AG08395 (cell line): ENCODE measurements at places on chromosomes 11 and 22.

- DNase-seq = no peak
These were observed 118.1 kb downstream of the ETS1 start for GRCh38 chr11:128469220-128469619.

GRCh38 chr11:103234974-103235373, 125.7 kb downstream of the DYNC2H1 start:
- DNase-seq = peak; percentile 13

DNA sequence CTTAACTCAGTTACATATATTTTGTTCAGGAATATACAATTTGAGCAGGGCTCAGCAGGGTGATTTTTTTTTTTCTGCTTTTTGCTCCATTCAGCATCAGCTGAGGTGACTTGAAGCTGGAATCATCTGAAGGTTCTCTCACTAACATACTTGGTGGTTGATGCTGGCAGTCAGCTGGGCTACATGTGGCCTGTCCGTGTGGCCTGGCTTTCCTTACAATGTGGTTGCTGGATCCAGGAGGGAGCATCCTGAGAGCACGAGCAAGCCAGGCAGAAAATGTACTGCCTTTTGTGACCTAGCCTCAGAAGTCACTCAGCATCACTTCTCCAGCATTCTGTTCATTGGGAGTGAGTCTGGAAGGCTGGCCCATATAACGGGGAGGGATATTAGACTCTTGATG, 151.6 kb upstream of the E2F8 start:
- peak; percentile 25 for DNase-seq

DNA sequence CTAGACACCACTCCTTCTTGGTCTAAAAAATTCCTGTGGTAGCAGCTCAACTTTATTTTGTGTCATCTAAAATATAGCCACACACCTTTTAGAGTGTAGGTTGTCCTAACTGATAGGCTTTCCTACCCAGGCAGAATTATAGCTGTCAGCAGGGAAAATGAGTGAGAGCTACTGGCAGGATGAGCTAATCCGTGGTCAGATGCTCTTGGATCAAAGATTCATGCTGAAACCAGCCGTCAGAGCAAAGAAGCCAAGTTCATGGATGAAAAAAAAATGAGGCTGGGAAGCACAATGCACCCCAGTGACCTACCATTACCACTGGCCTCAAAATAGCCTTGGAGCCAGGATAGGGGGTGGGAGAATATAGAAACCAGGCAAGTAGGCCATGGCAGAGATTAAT, 113.1 kb upstream of the BLID start:
- DNase-seq = peak; percentile 65

DNA sequence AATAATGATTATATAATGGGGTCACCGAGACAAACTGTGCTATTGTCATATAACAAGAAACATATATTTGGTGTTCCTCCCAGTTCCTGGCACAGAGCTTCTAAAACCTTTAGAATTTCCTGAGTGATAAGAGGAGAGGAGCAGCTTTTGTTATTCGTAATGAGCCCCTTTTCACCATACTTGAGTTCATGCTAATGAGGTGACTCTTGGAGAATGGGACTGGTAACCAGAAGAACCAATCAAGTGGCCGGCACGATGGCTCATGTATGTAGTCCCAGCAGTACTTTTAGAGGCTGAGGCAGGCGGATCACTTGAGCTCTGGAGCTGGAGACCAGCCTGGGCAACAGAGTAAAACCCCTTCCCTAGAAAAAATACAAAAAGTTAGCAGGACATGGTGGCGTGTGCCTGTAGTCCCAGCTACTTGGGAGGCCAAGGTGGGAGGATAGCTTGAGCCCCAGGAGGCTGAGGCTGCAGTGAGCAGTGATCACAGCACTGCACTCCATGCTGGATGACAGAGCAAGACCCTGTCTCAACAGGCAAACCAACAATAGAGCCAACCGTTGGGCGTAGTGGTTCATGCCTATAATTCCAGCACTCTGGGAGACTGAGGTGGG, 62.7 kb upstream of the FTH1 start:
- DNase-seq = no peak

DNA sequence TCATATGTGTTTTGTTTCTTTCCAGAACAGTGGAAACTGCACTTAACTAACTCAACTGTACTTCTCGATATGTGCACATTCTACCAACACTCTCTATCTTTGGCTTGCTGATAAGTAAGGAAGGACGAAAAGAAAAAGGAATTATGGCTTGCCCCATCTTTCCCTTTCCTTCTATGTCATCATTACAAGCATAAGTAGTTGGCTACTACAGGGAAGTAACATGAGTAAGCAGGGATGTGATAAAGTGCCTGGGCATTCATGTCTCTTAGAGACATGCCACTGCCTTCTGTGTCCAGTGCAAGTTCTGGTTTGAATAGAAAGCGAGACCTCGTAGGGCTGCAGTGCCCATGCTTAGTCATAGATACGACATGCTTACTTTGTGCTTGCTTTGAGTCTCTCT, 342.5 kb downstream of the ETS1 start:
- peak; percentile 13 for DNase-seq

DNA sequence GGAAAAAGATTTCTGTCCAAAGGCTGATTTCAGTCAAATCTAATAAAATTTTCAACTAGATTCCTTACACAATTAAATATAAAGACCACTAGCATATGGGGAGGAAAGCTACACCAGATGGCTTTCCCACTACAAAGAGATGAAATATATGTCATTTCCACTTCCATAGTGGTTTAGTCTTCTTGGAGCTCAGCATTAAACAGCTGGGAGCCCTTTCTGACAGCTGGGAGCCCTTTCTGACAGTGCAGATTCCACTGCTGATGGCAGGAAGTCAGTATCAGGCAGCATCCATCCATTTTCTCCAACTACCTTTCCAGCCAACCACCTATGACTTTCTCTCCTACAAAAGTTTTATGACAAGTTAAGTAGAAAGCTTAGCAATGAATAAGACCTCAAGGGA, 177.9 kb downstream of the RRAS2 start:
- no peak for DNase-seq

DNA sequence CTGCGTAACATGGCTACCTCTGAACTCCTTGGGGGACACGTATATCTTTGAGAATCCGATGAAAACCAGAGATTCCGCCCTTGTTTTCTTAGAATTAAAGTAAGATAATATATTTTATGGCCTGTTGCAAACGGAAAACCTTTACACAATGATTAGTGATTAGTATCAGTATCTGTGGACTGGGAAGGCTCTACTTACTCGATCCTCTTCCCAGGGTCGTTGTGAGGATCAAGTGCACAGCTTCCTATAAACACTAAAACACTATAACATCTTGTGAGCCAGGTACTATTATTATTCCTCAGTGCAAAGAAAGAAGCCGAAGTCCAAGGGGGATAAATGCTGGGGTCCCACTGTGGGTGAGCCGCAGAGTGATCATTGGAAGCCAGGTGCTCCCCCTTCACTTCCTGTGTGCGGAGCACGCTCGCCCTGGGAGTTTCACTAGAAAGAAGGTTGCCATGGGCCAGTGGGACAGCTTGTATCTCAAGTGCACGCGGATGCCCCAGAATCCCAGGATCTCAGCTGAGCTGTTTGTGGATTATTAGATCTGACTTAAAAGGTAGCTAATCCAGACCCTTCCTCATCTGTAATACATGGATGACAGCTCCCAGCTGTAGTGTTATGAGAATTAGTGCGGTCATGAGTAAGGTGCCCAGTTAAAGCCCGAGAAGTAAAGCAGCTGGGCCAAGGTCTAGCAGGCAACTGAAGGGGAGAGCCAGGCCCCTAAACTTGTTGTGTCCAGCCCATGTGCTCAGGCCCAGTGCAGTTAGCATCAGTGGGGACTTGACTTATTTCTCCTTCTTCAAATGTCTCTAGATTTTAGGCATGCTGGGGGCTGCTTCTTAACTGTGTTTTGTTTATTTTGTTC, 839 bp downstream of the CBY1 start:
- peak; percentile 26 for DNase-seq

GRCh38 chr22:42788466-42788865, 67.8 kb upstream of the A4GALT start:
- DNase-seq = no peak

DNA sequence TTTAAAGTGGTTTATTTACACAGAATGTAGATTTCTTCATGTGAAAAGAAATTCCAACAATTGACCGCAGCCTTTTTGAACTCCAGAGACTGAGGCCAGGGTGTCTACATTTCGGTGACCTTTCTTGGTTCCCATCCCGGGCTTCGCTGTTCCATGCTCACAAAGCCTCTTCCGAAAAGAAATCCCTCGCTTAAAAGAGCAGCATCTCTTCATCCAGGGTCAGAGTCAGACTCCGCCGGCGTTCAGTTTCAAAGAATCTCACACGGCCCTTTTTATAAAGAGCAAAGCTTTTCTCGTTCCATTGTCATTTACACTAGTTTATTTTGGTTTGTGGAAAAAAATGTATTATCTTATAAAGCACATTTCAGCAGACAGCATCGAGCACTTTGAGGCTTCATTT, 530.6 kb upstream of the B3GAT1 start:
- no peak for DNase-seq

DNA sequence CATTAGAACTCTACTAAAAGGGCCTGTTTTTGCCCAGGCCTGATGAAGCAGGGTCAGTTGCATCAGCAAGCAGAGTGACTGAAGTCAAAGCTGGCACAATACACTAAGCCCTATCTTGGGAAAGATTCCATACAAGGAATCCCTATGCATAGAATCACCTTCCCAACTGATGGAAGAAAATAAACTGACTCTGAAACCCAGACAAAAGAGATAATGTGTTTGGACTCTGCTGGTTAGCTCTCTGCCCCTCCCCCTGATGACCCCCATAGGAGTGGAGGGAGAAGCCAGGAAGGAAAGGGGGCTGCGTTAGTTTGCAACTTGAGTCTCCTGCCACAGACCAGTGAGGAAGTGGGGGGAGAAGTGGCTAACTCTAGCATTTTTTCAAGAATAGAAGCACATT, 32.9 kb downstream of the GALNT18 start:
- DNase-seq = no peak

DNA sequence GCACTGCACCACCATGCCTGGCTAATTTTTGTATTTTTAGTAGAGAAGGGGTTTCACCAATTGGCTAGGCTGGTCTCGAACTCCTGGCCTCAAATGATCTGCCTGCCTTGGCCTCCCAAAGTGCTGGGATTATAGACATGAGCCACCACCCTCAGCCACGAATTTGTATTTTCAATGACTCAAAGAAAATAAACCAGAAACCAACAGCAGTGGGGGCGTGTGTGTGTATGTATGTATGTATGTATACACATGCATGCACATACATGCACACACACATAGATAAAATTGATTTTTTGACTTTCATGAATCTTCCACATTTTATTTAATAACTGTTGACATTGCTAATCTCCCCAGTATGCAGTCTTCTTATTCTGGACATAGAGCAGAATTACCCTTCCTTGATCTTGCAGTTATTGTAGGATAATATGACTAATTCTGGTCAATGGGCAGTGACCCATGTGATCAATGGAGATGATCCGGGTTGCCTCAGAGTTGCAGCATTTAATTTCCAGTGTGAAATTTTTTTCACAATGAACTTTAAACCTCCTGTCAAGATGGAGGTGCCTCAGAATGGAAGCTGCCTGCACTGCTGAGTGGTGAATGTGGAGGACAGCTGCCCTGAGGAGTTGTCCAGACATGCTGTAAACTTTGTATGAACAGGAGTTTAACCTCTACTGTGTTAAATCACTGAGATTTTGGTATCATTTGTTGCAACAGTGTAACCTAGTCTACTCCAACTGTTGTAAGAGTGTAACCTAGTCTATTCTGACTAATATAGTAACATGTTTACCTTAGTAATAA, 12.8 kb upstream of the PTPN5 start:
- peak; percentile 1 for DNase-seq

- no peak for DNase-seq
These were observed 11.3 kb upstream of the TCF20 start for GRCh38 chr22:42281706-42282251.

- DNase-seq = no peak
These were observed 65.0 kb upstream of the TTC12 start for GRCh38 chr11:113249491-113249763.

DNA sequence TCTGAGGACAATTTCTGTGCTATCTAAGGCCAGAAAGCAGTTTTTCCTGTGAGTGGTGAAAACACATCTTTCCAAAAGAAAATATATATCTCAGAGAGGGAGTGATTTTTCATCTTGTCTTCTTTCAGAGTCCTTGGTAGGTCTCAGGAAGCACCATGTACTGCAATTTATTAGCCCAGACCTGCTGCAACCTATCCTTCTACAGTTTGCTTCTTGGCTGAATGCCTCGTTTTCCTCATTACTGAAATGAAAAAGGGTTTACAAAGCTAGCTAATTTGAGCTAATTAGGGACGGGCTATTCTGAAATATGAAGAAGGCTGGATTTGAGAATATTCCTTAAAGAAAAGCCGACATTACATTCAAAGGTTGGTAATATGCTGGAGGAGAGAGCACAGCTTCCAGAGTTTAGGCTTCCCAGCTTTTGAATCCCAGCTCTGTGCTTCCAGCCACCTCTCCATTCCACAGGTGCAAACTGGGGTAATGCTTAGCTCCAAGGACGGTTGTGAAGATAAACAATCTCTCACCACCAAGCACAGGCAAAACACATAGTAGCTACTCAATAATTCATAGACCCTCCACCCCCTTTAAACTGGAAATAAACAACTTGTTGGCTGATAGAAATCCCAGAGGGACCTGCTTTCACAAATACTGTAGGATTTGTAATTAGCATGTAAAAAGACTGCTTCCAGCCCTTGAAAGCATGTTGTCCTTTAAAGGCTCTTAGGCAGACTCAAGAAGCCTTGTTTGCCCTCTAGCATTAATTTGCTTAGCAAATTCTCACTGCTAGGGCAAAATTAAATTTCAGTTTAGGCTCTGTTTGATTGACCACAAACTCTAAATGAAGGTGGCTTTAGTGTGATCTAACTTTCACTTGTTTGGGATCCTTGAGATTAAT, 24.5 kb upstream of the SESN3 start:
- no peak for DNase-seq

DNA sequence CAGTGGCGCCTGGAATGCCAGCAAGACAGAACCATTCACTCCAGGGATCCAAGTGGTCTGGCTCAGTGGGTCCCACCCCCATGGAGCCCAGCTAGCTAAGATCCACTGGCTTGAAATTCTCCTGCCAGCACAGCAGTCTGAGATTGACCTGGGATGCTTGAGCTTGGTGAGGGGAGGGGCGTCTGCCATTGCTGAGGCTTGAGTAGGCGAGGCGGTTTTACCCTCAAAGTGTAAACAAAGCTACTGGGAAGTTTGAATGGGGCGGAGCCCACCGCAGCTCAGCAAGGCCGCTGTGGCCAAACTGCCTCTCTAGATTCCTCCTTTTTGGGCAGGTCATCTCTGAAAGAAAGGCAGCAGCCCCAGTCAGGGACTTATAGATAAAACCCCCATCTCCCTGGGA, 125.7 kb upstream of the DDI1 start:
- no peak for DNase-seq

- peak; percentile 31 for DNase-seq
These were observed 788.3 kb downstream of the NTM start for GRCh38 chr11:132158696-132159095.

GRCh38 chr11:67352546-67353316, 615 bp downstream of the POLD4 start:
- no peak for DNase-seq

DNA sequence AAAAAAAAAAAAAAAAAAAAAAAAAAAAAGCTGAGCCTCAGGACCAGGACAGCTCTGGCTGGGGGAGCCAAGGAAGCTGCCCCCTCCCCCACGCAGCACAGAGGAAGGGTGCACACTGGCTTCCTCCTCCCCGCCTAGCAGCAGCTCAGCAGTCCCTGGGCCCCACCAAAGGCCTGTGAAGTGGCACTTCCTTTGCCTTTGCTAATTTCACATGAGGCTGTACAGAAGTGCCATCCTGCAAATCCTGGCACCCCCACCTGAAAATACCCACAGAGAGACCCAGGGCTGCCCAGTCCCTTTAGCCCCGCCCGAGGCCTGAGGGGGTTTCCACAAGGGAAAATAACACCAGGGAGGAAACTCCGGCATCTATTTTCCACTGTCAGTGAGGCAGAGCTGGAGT, 3.9 kb downstream of the RHOG start:
- no peak for DNase-seq

GRCh38 chr11:74524978-74525377, 31.5 kb upstream of the LIPT2 start:
- no peak for DNase-seq
